Bronchial epithelial cell (primary cell): ENCODE measurements at places on chromosomes 2 and 18. TPM values are rescaled to one million over a fixed set of nuclear protein-coding genes. Genes with fewer than 3 reads are reported as not detected.
A peak's percentile ranks its signal among the peaks of the same experiment; 100 is the strongest.

- DNase-seq = no peak
Observed at GRCh38 chr18:58758046-58758445, 86.8 kb downstream of the MALT1 start.

The RMND5A gene
- 48.5 and 53.7 TPM in 2 replicates for total RNA-seq

The GATA6 gene
- total RNA-seq = 2.9 and 3.1 TPM in 2 replicates

The OSBPL6 gene
- 5.3 and 11.8 TPM in 2 replicates for total RNA-seq

GRCh38 chr2:78890935-78891334 lies 134.6 kb upstream of the REG3G start:
- DNase-seq = no peak

The ABCG8 gene
- total RNA-seq = under 0.01 TPM in 1 of 2 replicates, not detected in the other

The PKDCC gene
- total RNA-seq = 0.38 and 0.79 TPM in 2 replicates

The DHRS9 gene
- total RNA-seq = 5.8 and 19.1 TPM in 2 replicates

- peak; percentile 14 for DNase-seq
Observed at GRCh38 chr2:30385327-30385726, 61.7 kb upstream of the LCLAT1 start.

DNA sequence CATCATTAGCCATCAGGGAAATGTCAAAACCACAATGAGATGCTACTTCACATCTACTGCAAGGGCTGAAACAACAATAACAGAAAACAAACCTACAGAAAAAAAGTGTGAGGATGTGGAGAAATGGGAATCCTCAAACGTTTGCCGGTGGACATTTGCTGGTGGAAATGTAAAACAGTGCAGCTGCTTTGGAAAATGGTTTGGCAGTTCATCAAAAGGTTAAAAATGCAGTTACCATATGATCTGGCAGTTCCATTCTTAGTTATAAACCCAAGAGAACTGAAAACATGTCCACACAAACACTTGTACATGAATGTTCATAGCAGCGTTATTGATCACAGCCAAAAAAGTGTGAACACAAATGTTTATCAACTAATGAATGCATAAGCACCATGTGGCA lies 44.2 kb downstream of the PROC start:
- DNase-seq = no peak

The ANKRD30B gene
- not detected in 2 replicates for total RNA-seq

- no peak for DNase-seq
Observed at GRCh38 chr2:205744074-205744591, 61.8 kb downstream of the NRP2 start.

GRCh38 chr2:126792993-126793392 lies 105.7 kb upstream of the TEX51 start:
- no peak for DNase-seq

The BZW1 gene
- total RNA-seq = 546 and 792 TPM in 2 replicates

- DNase-seq = no peak
Observed at GRCh38 chr2:38147333-38148121, 71.6 kb upstream of the CYP1B1 start.

DNA sequence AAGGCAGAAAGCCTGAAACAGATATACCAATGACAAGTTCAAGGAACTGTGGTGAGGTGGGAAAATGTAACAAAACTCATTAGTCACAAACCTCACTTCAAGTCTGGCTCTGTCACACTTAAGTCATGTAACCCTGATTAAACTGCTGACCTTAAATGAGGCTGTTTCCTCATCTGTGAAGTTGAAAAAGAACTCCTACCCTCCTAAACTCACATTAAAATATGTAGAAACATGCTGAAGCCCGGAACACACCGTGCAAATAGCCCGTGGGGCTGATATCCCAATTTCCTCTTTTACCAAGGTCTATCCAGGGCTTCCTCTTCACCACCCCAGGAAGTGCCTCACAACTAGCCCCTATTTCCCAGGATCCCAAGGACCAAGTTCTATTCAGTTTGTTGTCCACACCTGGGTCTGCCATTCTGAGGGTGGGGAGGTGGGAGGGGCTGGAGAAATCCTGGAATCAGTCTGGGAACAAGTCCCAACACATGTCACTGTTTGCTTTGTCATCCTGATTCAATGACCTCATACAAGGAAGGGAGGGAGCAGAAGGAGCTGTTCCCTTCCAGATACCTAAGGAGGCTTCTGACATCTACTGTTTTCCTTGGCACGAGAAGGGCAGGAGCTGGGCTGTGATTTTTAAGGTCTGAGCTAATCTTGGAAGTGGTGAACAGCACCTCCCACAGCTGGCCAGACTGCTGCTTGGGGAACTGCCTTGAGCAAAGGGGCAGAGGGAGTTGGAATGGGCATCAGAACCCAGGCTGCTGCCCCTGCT lies 42.3 kb downstream of the SLC4A1AP start:
- peak; percentile 100 for DNase-seq

GRCh38 chr2:105397025-105397722 lies 1.7 kb downstream of the FHL2 start:
- no peak for DNase-seq

DNA sequence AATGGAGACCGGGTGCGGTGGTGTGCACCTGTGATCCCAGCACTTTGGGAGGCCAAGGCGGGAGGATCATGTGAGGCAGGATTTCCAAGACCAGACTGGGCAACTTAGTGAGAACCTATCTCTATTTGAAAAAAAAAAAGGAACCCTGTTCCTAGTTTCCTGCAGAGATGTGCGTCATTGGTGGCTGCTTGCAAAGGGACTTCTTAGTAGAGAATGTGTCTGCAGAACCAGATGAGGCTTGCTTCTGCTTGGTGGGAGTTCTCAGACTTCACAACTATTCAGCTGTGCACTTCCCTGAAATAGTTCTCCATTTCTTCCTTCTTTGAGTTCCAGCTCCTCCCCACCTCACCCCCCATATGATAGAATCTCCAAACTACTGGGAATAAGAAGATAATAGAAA lies 22.3 kb downstream of the ZCCHC2 start:
- DNase-seq = no peak

GRCh38 chr2:42754021-42754775 lies 9.7 kb downstream of the OXER1 start:
- DNase-seq = no peak

DNA sequence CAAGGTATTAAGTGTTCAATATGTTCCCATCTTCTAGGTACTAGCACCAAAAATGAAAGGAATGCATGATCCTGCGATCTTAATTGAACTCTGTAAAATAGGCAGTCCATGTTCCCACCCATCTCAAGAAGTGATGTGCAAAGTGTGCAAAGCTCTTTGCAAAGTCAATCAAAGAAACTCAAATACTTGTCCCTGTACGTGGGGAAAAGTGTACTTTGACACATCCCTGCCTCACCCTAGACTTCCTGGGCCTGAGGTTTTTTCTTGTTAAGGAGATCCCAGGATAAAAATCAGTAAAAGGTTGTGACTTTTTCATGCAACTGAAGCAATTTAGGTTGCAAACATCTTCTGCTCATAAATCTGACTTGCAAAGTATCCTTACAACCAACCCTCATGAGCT lies 25.3 kb downstream of the HNRNPA3 start:
- DNase-seq = no peak

The COL5A2 gene
- 7.4 and 9.3 TPM in 2 replicates for total RNA-seq

DNA sequence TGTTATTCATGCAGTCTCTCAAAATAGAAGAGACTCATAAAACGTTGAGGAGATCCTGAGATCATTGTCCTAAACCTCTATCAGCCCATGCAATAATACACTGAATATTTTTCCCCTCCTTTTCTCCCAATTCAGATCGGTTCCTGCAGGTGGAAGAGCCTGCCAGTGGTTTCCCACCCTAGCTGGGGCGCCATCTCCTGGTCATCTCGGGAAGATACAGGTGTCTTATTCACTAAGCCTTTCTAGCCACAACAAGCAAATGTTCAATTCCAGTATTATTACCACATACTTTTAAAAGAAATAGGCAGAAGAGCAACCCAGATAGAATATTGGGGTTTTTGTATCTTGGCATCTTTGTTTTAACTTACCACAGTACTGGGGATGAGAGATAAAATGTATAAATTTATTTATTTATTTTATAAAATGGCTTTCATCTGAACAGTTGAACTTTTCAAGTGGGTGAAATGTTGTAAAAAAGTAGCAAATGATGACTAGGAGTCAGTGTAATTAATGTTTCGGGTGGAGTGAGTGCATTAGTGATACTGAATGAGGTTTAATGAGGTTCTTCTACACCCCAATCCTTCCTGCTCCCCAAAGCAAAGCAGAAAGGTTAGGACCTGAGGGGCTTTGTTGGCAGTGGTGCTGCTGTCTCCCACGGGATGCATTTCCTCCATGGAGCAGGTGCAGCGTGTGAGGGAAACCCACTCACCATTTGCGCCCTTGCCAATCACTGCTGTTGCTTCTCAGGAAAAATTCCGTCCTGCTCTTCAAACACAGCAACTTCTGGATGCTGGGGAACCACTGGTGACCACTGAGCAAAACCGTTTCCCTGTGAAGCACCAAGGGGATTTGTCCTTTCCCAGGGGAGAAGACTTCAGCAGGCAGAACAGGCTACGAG lies 147.1 kb upstream of the FHL2 start:
- peak; percentile 63 for DNase-seq

The SLC4A5 gene
- total RNA-seq = under 0.01 and 0.90 TPM in 2 replicates

- DNase-seq = no peak
Observed at GRCh38 chr2:84477886-84478285, 18.8 kb upstream of the SUCLG1 start.

- peak; percentile 50 for DNase-seq
Observed at GRCh38 chr2:222864296-222864695, 3.5 kb downstream of the ACSL3 start.

- no peak for DNase-seq
Observed at GRCh38 chr2:74414881-74415761, 6.3 kb downstream of the C2orf81 start.

DNA sequence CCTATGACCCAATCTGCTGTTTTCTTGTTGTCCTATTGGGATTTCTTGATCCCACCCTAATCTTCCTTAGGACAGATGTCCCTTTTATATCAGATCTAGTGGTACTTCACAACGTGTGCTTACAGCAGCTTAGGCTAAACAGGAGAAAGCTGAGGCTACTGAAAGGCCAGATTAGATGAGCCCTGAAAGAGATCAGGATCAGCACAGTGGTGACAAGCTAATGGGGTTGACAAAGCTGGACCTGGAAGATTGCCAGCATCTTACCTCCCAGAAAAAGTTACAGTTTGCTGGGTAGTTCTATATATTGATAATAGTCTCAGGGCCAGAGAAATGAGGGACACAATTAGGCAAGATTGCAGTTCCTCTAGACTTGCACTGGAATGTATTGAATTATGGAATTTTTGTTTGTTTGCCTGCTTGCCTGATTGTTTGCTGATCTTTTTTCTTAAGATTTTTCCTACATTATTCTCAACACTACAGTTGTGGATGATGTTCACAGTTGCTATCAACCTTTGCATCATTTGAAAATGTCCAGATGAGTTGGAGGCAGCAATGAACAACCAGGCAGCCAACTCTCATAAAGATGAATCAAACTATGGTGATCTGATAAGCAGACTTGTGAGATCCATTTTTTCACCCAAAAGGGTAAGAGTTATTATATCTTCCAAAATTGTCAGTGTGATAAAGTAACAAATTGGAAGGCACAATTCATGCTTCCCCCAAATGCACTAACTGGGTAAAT lies 49.1 kb upstream of the PIK3C3 start:
- no peak for DNase-seq

DNA sequence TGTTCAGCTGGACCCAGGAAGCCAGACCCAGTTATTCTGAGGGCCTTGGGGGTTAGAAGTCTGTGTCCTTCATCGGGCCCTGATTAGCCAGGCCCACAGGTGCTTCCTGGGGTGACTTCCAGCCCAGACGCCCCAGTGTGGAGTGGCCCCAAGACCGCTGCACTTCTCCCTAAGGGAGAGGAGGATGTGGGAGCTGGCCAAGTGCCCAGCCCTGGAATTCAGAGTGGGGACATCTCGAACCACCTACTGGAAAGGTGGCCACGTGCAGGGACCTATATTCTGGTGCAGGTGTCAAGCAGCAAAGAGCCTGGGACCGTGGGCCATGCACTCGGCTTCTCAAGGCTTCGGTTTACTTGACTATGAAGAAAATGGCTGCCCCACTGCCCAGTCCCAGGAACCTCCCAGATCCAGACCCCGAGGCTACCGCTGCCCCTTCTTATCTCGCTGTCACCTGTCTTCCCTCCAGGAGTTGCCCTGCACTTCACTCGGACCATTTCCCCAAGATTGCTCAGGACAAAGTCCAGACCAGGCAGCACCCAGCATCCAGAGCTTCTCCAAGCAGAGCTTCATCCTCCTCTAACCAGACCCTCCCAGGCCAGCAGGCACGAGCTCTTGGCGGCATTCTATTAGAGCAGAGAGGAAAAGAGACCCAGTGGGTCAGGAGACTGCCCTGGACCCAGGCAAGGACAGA lies 142.8 kb upstream of the ID2 start:
- DNase-seq = no peak

The BOLL gene
- total RNA-seq = not detected in 2 replicates

The ACKR3 gene
- 17.9 and 22.0 TPM in 2 replicates for total RNA-seq

DNA sequence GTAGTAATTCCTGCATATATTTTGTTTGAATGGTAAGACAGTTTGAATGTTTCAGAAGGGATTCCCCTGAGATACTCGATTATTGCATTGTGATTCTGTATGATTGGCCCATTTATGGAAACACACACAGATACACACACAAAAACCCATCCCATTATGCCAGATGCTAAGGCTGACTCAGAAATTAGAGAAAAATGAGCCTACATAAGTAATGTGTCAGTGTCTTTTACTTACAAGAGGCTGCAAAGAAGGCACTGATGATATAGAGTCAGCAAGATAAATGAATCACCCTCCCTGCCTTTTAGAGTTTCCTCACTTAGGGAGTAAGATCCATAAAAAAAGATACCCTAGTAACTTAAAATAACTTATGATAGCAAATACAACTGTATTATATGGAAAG lies 1481.1 kb upstream of the ACVR2A start:
- peak; percentile 25 for DNase-seq

The ARHGAP28 gene
- 0.26 and 0.38 TPM in 2 replicates for total RNA-seq

GRCh38 chr2:36395866-36396265 lies 40.3 kb downstream of the CRIM1 start:
- no peak for DNase-seq

- DNase-seq = no peak
Observed at GRCh38 chr2:54952425-54952824, 97.8 kb downstream of the RTN4 start.

DNA sequence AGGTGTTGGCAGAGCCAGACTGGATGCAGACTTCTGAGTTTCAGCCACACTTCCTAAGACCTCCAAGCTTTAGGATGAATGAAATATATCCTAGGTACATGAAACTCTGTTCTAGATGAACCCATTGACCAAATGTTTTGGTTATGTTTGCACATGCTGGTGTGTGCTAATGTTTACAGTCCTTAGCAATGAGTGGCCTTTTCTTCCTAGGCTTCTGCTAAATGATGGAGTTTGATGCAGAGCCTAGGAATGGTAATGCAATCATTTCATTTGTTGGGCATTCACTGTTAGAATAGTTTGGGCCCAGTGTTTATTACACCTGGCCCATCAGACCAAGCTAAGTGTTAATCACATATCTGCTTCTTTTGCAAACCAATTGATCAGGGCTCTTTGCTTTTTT lies 464.7 kb downstream of the MEIS1 start:
- peak; percentile 26 for DNase-seq

DNA sequence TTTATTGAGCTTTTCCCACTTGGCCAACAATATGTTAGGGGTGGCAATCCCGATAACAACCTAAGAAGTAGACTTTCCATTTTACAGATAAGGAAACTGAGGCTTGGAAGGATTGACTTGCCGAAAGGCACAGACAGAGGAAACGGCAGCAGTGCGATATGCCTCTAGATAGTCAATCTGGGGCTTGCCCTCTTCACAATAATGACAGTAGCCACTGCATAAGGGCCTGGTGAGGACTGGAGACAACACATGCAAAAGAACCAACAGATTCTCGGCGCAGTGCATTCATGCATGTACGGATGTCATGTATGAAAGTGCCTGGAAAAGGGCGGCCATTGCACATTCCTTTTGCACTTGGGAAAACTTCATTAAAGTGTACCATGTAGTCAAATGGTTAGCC lies 811.2 kb downstream of the RNF144A start:
- no peak for DNase-seq
